Bronchial smooth muscle cell (primary cell): ENCODE measurements at places on chromosomes 2 and 18. TPM values are rescaled to one million over a fixed set of nuclear protein-coding genes. Genes with fewer than 3 reads are reported as not detected.

SERPINE2 gene
- 149 and 206 TPM in 2 replicates for total RNA-seq

ITPRIPL1 gene
- 2.7 and 3.7 TPM in 2 replicates for total RNA-seq

POLR1A gene
- total RNA-seq, result 6.1 and 10.1 TPM in 2 replicates

IL18R1 gene
- total RNA-seq, result 1.0 and 1.3 TPM in 2 replicates

SP110 gene
- total RNA-seq, result 9.9 TPM in 2 replicates

DLGAP1 gene
- total RNA-seq, result 0.32 and 0.34 TPM in 2 replicates
